ENCODE measurements at places on chromosomes 1 and 21.

DNA sequence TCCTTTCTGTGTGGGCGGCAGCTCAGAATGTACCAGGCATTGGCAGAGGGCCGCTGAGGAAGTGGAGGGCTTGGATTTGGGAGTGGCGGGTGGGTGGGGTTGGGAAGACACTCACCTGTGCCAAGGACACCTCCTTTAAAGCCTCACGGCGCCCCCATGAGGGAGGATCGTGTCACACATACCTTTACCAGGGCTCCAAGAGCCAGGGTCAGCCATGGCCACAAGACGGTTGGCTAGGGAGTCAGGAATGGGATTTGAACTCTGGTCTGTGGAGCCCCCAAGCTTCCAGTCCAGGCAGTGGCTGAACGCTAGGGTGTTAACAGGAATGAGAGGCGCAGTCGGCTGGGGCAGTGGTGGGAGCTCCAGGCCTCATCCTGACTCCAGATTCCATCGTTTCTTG is 4.6 kb downstream of the NBL1 start:
- no peak for DNase-seq

DNA sequence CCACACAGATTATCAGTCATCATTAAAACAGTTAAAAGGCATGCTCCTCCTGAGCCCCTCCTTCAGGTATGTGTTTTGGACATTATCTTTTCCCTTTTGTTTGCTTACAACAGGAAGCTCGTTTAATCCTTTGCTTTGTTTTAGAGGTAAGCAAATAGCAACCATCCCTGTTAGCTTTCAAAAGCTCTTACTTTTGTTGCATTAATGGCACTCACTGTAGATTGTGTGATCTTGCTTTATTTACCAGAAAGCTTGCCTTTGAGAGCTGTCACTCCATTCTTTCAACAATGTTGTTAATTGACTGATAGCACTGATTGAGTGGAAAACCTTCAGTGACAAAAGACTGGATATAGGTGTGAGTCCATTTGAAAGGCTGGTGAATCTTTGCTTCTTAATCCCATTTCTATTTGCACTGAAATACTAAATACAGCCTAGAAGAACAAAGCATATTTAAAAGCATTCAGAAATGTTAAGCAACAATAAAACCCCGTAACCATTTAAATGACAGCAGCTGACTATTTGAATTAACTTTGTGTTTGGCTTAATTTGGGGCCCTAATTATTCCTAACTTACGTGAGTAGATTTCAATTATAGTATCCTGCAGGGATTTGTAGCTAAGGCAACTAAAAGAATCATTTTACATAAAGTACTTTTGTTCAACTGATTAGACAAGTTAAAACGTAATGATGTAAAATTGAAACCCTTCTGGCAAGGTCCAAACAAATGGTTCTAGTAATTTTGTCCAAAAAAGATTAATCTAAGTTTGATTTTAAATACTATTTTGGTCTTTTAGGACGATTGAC is 48.3 kb downstream of the ADGRL2 start:
- DNase-seq: no peak

DNA sequence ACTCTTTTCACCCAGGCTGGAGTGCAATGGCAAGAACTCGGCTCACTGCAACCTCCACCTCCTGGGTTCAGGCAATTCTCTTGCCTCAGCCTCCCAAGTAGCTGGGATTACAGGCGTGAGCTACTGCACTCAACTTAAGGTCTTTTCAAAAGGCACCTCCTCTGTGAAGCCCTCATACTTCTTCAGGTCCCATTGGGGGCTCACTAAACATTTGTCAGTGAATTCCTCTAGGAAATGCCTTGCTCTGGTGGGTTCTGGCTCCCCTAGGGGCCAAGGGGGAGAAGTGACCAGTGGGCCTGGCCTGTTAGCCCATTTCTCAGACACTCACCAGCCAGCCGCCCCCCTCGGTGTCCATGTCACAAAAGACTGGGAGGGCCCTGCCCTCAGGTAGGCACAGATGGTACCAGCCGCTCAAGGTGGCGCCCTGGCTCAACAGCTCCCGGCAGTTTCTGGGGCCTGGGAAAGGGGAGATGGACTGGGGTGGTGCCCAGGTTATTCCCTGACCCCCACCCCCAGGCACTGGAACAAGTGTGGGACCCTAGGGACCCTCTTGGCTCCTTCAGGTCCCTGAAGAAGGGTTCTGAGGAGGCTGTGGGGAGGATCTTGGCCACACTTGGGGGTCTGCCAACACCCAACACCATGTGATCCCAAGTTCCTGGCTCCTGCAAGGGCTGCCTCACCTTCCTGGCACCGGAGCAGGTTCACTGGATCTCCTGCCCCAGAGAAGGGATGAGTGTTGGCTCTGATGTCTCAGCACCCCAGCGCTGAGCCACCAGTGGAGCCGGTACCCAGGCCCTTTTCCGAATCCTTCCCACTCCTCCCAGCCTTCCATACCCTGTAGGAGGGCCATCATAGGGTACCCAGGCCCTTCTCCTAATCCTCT is 1.6 kb downstream of the FCN3 start:
- no peak for DNase-seq

DNA sequence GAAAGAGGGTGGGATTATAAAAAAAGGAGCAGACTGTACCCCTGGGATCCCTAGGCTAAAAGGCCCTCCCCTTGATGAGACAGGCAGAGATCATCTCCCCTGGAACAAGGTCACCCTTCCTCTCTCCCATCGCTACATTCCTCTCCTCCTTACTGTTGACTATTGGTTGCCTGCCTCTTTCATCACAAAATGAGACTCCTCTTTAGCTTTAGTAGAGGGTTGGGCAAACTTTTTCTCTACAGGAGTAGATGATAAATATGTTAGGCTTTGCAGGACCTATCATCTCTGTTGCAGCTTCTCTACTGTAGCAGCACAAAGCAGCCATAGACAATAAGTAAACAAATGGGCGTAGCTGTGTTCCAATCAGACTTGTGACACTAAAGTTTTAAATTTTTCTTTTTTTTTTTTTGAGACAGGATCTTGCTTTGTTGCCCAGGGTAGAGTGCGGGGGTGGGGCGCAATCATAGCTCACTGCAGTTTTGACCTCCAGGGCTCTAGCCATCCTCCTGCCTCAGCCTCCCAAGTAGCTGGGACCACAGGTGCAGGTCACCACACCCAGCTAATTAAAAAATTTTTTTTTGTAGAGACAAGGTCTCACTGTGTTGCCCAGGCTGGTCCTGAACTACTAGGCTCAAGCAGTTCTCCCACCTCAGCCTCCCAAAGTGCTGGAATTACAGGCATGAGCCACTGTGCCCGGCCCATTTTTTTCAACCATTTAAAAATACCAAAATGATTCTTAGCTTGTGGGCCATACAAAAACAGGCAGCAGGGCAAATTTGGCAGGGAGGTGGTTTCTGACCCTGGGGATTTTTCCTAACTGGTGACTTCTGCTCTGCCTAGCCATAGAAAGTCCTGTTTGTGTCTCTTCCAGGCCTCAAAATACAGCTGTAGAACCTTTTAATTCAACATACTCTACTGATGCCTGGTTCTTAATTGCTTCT is 15.1 kb downstream of the MCL1 start:
- DNase-seq: peak; percentile 37

DNA sequence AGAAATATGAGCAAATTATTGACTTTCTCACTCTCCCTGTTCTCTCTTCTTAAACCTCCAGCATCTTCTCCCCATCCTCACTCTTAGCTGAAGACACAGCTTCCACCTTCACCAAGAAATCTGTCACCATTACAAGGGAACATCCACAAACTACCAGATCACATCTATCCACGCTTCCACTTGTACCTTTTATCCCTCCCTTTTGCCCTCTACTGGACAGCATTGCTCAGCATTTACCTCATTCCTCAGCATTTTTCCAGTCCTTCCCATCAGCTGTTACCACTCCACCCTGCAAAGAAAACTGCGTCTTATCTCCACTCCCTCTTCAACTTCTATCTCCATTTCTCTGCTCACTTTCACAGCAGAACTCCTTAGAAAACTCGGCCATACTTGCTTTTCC is 42.6 kb downstream of the KCNJ6 start:
- no peak for DNase-seq

DNA sequence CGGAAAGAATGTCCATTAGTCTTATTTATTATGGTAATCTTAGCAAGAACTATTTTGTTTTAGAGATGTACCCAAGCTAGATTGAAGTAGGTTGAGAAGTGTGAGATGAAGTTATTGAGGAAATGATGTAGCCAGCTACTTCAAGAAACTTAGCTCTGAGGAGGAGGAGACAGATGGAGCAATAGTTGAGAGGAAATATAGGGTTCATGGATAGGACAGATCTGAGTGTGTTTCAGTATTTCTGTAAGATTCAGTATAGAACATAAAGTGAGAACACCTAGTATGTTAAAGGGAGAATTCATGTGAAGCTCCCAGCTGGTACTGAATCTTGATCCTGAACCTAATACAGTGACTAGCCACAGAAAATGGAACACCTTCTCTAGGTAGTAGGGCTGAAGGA is 28.9 kb downstream of the TSNAX start:
- no peak for DNase-seq

Measured in astrocyte of the spinal cord (primary cell).